ENCODE measurements at places on chromosomes 11 and 22.

GRCh38 chr22:25120093-25120561, 79.5 kb upstream of the CRYBB3 start:
- DNase-seq = no peak

DNA sequence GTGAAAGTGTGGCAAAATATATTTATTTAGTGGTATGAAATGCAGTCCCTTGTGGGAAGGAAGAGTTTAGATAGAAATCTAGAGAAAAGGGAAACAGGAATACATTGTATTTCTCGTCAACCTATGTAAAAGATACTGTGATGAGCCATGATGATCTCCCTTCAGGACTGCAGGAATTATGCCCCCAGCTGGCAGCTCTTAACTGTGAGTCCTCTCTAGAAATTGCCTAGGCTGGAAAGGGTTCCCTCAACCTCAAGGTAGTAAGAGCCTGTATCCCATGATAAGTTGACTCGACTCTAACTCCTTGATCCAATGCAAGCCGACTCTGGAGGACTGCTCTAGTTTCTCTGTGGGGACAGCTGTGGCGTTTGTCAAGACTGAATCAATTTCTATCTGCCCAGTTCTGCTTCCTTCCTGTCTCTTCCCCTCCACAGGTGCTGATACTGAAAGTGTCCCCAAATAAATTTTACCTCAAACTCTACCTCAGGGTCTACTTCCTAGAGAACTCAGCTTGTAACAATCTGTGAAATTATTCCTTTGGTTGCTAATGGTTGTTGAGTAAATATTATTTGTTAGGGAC, 897.3 kb downstream of the METTL15 start:
- DNase-seq = no peak

- DNase-seq = no peak
These were observed 100.0 kb upstream of the GRAMD1B start for GRCh38 chr11:123330071-123330470.

GRCh38 chr22:29635734-29636357, 32.4 kb downstream of the NF2 start:
- DNase-seq = peak; percentile 47

- DNase-seq = peak; percentile 8
These were observed 1178.3 kb downstream of the LRRC4C start for GRCh38 chr11:40281052-40281580.

- DNase-seq = no peak
These were observed 267.2 kb downstream of the NTM start for GRCh38 chr11:131637469-131638175.

DNA sequence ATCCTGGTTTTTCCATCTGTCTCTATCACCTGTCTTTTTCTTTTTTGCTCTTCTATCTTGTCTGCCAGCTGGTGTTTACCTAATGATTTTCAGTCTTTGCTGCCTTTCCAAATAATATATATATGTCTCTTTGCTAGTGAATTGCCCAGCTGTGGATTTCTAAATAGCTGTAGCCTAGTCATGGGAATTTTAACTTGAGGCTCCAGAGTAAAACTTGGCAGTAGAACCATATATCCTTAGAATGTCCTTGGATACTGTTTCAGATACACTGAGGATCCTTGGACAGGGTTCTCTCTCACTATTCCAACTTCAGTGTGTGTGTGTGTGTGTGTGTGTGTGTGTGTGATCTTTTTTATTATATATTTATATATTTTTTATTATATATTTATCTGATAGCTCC, 2285.3 kb downstream of the LRRC4C start:
- DNase-seq = no peak

GRCh38 chr22:43828998-43829782, 17.1 kb upstream of the EFCAB6 start:
- DNase-seq = no peak

DNA sequence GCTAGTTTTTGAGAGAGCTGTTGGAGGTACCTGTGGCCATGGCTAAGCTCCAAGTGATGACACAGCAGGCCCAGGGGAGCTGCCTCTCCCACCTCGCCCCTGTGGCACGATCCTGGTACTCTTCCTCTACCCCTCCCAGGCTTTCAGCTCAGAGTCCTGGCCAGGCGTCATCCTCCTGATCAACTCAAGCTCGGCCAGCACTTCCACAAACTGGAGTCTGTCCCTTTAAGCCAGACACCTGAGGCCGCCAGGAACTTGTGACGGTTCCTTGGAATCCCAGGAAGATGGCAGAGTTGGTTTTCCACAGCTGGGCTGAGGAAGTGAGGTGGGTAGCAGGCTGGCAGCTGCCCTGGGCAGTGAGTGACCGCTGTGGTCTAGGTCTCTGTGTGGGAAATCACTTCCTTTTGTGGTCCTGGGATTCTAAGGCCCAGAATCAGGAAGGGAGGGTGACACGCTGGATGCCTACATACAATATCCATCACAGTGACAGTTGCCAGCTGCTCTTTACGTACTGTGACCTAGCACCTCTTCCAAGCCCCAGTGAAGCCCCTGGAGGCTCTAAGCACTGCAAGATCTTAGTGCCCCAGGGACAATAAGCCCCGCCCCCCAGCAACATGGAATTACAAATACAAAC, 3.2 kb upstream of the CST6 start:
- DNase-seq = peak; percentile 16

DNA sequence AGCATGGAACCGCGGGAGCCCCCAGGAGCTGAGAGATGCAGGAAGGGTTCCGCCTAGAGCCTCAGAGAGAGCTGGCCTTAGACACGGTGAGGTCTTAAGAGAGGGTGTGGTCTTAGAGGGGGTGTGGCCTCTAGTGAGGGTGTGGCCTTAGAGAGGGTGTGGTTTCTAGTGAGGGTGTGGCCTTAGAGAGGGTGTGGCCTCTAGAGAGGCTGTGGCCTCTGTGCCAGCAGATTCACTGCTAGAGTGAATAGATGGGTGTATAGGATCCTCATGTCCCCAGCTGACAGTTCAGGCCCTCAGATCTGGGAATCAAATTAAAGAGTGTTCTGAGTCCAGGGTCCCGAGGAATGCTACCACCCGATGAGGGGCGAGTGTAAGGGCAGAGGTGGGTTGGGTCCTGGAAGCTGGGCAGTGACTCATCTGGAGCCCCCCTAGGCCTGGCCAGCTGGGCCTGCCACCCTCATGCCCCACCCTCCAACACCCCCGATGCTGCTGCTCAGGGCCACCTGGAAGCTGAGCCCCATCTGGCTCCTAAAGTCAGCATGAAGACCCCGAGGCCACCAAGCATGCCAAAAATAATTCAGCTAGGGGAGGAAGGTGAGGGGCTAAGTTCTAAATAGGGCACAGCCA, 49.5 kb downstream of the IGF2 start:
- peak; percentile 49 for DNase-seq

DNA sequence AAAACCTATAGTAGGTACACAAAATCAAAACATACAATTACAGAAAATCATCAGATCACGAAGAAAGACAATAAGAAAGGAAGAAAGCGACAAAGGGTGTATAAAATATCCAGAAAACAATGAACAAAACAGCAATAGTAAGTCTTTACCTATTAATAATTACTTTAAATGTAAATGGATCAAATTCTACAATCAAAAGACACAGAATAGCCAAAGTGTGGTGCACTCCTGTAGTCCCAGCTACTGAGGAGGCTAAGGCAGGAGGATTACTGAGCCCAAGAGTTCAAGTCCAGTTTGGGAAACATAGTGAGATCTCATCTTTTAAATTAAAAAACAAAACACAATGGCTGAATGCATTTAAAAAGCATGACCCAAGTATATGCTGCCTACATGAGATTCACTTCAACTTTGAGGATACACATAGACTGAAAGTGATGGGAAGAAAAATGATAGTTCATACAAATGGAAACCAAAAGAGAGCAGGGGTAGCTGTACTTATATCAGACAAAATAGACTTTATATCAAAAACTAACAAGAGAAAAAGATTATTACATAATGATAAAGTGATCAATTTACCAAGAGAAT, 40.6 kb downstream of the ASCL2 start:
- no peak for DNase-seq

- DNase-seq = no peak
These were observed 14.2 kb downstream of the PRR33 start for GRCh38 chr11:1877211-1878136.

- DNase-seq = no peak
These were observed 14.1 kb upstream of the RASL10A start for GRCh38 chr22:29329581-29329980.

DNA sequence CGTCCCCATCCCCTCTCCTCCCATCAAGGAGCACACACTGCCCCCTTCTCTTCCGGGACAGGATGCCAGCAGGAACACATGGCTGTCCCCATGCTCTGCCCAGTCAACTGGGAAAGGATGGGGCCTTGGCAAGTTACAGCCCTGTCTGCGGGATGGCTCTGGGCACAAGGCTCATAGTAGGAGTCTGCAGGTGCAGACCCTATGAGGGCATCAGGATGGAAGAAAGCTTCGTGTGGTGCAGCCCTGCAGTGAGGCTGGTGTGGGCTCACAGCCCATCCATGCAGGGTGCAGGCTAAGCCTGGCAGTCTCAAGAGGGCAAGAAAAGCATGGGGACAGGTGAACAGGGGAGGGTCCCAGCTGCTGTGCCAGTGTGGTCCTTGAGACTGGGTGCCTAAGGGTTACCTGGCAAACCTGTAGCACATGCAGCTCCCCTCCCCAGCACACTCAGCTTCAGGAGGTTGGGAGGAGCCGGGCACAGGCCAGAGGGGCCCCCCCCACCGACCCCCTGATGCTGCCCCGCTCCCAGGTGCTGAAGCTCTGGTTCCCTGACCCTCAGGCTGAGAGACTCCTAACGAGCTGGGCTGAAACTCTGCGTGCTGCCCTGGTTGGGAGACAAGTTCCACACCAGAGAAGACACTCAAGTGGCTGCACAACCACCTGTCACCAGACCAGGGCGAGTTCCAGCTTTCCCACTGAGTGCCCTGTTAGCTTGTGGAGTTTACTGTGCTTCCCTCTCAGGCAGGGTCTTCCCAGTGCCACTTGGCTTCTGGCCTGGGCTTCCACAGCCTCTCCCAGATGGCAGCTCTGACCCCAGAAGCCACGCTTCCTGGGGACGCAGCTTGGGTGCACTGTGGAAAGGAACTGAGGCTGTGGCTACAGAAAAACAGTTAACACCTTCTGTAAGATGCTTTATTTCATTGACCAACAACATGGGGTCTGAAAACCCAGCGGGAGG, 3.3 kb upstream of the SCARF2 start:
- DNase-seq = no peak

DNA sequence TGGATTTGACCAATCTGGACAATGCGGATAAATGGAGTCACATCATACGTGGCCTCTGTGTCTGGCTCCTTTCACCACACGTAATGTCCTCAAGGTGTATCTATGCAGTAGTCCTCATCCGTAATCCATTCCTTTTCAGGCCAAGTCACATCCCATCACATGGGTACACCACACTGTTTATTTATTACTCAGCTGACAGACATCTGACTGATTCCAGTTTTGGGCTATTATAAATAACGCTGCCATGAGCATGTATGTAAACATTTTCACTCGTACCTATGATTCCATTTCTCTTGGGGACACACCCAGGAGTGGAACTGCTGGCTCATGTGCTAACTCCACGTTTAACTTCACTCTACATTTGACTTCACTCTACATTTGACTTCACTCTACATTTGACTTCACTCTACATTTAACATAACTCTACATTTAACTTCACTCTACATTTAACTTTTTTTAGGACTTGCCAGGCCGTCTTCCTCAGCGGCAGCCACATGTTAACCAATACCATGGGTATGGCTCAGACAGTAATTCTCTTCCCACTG, 52.1 kb downstream of the SHANK2 start:
- no peak for DNase-seq

GRCh38 chr22:21780259-21780658, 44.7 kb upstream of the YPEL1 start:
- no peak for DNase-seq

GRCh38 chr11:35803115-35803514, 140.5 kb downstream of the TRIM44 start:
- DNase-seq = no peak

GRCh38 chr22:47051441-47052071, 289.1 kb downstream of the TBC1D22A start:
- DNase-seq = no peak

- DNase-seq = no peak
These were observed 30.4 kb downstream of the FADD start for GRCh38 chr11:70233511-70233934.

DNA sequence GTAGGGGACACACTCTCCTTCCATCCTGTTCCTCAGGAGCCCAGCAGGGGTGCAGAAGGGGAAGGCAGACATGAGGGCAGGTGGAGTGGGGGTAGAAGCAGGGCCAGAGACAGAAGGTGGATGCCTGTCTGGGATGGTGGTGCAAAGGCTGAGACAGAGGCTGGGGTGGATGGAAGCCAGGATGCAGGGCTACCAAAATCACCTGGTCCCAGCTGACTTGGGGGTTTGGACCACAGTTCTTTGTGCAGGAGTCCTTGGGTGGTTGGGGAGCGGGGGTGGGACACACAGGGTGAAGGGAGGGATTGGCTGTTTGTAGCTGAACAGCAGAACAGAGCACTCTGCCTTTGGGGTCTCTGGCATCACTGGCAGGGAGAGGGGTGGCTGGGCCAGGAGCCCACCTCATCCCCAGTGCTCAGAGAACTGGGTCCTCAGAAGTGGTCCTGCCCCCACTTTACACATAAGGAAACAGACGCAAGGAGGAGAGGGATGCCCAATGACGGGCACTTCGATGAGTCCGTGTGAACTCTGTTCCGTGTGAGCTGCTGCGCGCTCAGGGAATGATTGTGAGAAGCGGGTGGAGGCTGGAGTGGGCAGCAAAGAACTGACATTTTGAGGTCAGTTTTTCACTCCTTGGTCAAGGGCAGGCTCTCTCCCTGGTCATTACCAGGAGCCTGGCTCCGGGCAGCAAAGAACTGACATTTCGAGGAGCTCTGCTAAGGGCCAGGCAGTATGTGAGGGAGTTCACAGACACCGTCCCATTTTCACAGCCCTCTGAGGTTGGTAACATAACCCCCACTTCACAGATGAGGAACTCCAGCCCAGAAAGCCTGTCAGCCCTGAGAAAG, 1.9 kb downstream of the TAGLN start:
- DNase-seq = no peak

GRCh38 chr11:117918366-117919255, 10.6 kb downstream of the TMPRSS13 start:
- DNase-seq = no peak

GRCh38 chr11:1050581-1051355, 14.2 kb upstream of the MUC6 start:
- peak; percentile 94 for DNase-seq

- DNase-seq = no peak
These were observed 49.0 kb upstream of the CSNK2A3 start for GRCh38 chr11:11401960-11402535.

GRCh38 chr11:3074912-3075589, 17.8 kb upstream of the CARS1 start:
- no peak for DNase-seq

Data from GM20000 (cell line).